ENCODE measurements at places on chromosomes 2 and 18. TPM values are rescaled to one million over a fixed set of nuclear protein-coding genes. Genes with fewer than 3 reads are reported as not detected.

DNA sequence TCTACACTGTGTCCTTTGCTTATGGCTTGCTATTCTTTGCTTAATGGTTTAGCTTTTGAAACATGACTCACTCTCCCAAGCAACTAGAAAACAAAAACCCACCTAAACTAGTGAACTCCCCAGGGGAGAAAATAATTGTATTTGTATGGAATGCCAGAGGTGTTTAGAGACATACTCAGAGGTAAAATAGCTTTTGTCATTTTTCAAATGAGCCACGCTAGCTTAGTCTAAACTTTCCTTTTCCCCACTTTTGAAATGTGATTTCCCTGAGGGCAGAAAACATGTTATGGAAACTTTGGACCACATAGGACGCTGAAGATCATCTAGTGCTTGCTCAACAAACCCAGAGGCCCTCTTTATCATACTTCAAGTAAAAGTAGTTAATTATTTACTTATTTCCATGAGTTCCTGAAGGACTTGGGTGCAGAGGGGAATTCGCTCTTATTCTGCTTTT, 16.5 kb upstream of the CYTIP start:
- no peak for DNase-seq

ITPRIPL1 gene
- total RNA-seq: 4.8 TPM

VIT gene
- total RNA-seq: 19.3 TPM

FBXO48 gene
- 0.95 TPM for total RNA-seq

GRCh38 chr2:120580709-120581108, 155.0 kb upstream of the GLI2 start:
- no peak for DNase-seq

Data from omental fat pad (tissue), 4 donors.